Small intestine (tissue), 16 donors: ENCODE measurements at places on chromosomes 11 and 22.

DNA sequence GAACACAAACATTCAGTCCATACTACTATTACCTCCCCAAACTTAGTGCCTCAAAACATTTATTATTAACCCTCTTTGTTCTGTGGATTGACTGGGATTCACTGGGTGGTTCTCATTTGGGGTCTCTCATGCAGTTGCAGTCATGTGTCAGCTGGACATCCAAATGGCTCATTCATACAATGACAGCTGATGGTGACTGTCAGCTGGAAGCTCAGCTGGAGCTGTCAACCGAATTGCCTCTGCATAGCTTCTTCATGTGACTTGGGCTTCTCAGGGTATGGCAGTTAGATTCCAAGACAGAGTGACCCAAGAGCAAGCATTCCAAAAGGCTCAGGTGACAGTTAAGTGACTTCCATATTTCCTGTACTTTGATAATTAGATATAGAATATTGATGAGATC, 85.2 kb downstream of the CCDC34 start:
- no peak for DNase-seq

DNA sequence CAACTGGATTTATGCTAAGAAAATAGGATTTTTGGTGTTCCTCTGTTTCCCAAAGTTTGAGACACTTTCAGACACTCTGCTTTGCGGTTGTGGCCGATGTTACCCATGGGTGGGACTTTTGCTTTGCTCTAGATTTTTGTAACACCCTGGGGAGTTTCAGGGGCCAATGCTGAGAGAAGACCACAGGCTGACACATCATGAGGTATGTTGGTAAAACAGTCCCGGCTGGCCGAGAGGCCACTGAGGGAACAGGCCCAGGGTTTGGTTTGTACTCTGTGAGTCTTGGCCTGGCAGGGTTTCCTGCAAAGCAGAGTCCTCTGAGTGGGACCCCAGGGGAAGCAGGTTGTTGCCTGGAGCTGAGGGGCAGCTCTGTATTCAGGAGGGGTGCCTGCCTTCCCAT, 78.5 kb upstream of the PITPNB start:
- DNase-seq, result no peak

DNA sequence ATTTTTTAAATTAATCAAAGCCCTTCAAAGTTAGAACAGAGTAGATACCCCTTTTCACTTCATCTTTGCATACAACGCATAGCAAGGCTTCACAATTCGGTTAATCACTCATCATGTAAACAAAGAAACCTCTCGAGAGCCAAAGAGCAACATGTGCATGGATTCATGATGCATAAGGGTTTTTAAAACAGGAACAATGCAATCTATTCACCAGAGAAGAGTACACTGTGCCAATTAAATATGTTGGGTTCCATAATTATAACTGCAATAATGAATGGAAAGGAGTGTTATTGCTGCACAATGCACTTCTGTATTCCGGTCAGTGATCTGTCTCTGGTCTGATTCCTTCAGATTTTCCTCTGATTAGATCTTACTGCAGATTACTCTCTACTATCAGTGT, 45.3 kb downstream of the CADM1 start:
- no peak for DNase-seq

GRCh38 chr11:11847082-11847481, 5.3 kb downstream of the USP47 start:
- DNase-seq, result no peak

DNA sequence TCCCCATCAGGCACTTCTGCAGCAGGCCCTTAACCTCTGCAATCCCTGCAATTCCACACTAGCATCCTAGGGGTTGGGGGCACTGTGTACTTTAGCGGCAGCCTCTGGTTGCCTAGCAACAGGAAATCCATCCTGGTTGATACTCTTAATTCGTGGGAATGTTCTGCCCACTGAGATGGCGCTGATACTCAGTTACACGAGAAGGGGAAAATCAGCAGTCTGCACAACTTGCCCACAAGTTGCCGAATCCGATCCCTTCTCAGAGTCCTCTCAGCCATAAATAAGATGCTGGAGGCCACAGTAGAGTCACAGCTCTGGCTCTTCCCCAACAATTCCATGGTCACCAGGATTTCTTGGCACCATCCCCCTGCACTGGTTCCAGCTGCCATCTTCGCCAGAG, 57.6 kb upstream of the CRYBB3 start:
- no peak for DNase-seq

GRCh38 chr22:23789638-23790037, 2.9 kb downstream of the SMARCB1 start:
- DNase-seq, result no peak

- no peak for DNase-seq
These were observed 142.3 kb upstream of the MTNR1B start for GRCh38 chr11:92827132-92827531.

DNA sequence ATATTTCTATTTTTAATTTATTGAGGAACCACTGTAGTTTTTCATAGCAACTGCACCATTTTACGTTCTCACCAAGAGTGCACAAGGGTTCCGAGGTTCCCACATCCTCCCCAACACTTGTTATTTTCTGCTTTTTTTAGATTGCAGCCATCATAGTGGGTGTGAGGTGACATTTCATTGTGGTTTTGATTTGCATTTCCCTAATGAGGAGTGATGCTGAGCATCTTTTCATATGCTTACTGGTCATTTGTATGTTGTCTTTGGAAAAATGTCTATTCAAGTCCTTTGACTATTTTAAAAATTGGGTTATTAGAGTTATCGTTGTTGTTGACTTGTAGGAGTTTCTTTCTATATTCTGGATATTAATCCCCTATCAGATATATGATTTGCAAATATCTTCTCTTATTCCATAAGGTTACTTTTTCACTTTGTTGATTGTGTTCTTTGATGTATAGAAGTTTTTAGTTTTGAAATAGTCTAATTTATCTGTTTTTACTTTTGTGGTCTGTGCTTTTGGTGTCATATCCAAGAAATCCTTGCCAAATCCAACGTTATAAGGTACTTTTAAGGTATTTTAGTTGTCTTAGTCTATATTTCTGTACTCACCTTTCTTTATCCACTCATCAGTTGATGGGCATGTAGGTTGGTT, 9.0 kb downstream of the NEAT1 start:
- no peak for DNase-seq

DNA sequence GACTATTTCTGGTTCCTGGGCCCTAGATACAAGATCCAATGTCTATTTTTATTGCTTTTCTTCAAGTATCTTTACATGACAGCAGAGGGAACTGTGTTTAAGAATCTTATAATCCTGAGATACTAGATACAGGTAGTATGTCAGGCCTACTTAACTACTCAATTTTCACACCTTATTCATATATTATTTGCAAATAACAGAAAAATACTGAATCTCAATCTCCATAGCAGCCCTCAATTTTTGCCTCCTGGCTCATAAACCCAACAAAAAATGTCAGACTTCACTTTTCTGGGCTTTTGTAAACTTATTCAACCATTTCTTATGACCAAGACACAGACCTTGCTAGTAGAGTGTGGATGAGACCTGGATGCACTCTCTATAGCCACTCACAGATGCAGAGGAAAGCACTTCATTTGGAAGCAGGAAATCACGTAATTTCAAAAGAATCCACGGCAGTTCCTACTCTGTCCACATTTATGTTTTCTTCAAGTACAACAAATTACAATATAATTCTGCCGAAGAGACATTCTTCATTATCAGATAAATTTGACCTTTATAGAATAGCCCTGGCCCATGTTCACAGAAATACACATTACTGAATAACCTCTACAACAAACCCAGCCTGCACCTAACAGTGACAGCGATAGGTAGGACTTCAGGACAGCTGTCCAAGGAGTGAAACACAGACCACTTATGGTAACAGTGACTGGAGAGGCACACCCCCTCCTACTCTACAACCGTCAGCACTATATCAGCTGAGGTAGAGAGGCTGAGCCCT, 62.0 kb upstream of the YPEL1 start:
- DNase-seq, result no peak

DNA sequence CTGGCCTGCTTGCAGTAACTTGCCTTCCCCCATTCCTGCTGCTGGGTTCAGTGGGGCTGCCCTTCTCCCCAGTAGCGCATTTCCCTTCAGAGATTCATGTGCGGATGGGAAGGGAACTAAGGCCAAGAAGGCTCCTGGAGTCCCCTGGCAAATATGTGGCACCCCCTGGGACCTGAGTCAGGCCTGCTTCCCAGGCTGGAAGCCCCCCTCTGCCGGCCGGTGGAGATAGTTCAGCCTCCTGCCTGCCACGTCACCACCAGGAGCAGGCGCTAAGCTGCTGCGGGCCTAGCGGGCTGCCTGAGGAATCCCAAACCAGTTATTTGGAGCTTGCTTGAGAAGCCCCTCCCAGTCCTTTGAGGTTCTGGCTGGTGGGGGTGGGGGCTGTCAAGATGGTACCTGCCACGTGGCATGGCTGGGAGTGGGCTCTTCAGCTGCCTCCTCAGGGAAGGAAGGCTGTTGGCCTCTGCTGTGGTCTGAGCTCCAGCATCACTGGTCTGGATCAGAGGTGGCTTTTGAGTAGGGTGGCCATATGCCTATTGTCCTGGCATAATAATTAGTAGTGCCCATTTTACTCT, 2.0 kb downstream of the SERPINH1 start:
- peak; percentile 44 for DNase-seq

- DNase-seq, result peak; percentile 50
These were observed 21.4 kb downstream of the CHKA start for GRCh38 chr11:68099474-68100405.

DNA sequence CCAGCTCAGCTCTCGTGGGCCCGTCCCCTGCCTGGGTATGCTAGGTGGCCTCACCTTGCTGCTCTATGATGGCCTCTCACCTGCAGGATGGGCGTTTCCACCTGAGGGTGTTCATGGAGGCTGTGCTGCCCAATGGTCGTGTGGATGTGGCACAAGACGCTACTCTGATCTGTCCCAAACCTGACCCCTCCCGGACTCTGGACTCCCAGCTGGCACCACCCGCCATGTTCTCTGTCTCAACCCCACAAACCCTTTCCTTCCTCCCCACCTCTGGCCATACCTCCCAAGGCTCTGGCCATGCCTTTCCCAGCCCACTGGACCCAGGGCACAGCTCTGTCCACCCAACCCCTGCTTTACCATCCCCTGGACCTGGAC, 2.1 kb downstream of the ZP1 start:
- no peak for DNase-seq

DNA sequence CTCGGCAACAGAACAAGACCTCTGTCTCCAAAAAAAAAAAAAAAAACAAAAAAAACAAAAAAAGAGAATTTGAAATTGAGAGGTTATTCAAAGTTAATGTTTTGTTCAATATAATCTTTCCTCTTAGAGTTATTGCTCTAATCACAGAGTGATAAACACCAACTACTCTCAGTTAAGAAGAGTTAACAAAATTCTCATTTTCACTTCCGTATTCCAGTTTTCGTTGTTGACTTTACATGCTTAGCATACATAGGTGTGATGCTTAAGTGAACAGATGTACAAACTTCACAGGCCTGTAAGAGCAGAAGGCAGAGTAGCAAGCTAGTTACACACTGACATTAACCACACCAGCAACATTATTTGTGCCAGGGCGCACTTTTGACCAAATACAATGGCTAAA, 12.3 kb downstream of the EIF4ENIF1 start:
- peak; percentile 8 for DNase-seq

GRCh38 chr11:128299132-128299726, 288.1 kb downstream of the ETS1 start:
- DNase-seq, result peak; percentile 15

DNA sequence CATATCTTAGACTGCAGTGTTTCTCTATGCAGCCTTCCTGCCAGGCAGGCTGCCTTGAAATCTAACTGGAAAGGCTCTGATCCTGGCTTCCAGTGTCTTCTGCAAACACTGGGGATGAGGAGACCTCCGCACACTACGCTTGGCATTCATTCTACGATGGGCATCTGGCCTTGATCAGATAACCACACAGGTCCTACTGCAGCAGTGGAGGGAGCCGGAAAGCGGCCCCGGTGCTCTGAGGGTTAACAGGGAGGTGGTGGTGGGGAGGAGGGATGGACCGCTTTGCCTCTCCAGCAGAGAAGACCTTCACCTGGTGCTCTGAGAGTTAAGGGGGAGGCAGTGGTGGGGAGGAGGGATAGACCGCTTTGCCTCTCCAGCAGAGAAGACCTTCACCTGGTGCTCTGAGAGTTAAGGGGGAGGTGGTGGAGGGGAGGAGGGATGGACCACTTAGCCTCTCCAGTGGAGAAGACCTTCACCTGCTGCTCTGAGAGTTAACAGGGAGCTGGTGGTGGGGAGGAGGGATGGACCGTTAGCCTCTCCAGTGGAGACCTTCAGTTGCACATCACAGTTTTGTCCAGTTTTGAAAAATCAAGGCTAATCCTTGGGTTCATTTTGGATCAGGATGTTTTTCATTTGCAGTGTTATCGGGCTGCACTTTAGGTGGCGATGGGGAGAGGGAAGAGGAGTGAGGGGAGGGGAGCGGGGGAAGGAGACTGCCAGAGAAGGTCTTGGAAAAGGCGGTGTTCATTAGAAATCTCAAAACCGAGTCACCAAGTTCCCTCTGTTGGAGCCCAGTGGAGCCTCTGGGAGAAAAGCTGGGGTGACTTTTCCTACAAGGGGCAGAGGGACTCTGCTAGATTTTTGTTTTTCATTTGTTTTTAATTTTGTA, 5.6 kb downstream of the GAL start:
- DNase-seq, result no peak

DNA sequence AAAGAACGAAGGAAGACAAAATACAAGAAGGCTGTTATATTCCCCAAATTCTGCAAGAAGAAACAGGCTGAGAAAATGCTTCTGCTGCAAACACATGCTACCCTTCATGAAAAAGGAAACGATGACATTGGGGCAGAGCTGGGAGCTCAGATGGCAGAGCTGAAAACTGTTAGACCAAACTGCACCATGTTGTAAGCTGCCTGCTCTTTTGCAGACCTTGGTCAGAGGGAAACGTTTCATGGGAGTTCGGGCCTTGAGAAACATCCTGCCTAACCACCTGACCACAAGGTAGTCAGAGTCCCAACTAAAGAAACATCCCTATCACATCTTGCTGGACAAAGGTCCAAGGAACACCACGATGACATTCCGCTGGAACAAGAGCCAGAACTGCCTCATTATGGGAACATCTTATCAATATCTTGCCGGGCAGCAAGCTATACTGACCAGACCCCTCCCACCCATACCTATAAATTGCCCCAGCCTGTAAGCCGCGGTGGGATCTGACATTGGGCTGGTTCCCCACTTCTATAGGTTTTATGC, 110.7 kb upstream of the CTSC start:
- DNase-seq, result peak; percentile 52

GRCh38 chr11:119624102-119624615, 104.8 kb downstream of the NECTIN1 start:
- no peak for DNase-seq

DNA sequence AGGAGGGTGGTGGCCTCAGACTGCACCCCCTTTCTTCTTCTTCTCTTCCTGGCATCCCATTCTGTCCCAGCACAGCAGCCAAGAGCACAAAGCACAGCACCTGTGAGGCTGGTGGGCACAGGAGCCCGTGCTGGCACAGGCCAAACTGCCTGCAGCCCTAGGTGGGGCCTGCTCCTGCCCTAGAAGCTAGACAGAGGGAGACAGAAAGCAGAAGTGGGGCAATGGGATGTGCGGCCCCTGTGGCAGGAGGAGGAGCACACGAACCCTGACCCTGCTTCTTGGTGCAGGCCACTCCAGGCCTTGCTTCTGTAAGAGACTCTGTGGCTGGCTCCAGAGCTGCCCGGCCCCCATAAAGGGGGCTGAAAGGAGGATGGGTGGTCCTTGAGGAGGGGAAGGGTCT, 3.9 kb upstream of the PTS start:
- no peak for DNase-seq

GRCh38 chr11:65569973-65570918, at the start of gene ZNRD2:
Gene ZNRD2 (plus strand): TSS chr11:65570477. CDS start chr11:65570492, 15 bp downstream.
- peak; percentile 97 for DNase-seq
